ENCODE measurements at places on chromosomes 1 and 21.

- DNase-seq, result peak; percentile 91
Observed at GRCh38 chr1:46446646-46447498, 42.8 kb upstream of the DMBX1 start.

- DNase-seq, result peak; percentile 33
Observed at GRCh38 chr1:154386643-154387352, 18.3 kb upstream of the IL6R start.

GRCh38 chr1:239719642-239720258 lies 333.4 kb downstream of the CHRM3 start:
- peak; percentile 22 for DNase-seq

DNA sequence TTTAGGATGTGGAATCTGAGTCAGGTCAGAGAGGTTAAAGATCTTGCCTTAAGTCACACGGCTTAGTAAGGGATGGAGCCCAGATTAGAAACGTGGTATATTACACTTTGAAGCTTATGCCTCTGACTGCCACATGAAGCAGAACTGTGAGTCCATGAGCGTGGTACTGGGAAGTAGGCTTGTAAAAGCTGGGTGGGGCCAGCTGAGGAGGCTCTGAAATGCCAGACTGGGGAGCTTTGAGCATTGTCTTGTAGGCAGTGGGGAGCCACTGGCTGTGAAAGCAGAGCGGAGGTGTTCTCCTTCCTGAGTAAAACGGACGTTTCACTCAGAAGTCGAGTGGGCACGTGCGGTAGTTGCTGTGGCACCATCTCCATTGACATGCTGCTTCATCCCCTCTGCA lies 72.6 kb upstream of the USP24 start:
- DNase-seq, result no peak

Measured in inflammatory macrophage treated with lipopolysaccharide for 1 hour (primary cell).